ENCODE measurements at places on chromosomes 16 and 17.

- no peak for DNase-seq
Observed at GRCh38 chr16:73122604-73123391, 74.9 kb upstream of the ZFHX3 start.

GRCh38 chr16:15897834-15898254 is 9.4 kb upstream of the CEP20 start:
- no peak for DNase-seq

GRCh38 chr17:30905742-30906100 is 317 bp downstream of the TEFM start:
- no peak for DNase-seq

DNA sequence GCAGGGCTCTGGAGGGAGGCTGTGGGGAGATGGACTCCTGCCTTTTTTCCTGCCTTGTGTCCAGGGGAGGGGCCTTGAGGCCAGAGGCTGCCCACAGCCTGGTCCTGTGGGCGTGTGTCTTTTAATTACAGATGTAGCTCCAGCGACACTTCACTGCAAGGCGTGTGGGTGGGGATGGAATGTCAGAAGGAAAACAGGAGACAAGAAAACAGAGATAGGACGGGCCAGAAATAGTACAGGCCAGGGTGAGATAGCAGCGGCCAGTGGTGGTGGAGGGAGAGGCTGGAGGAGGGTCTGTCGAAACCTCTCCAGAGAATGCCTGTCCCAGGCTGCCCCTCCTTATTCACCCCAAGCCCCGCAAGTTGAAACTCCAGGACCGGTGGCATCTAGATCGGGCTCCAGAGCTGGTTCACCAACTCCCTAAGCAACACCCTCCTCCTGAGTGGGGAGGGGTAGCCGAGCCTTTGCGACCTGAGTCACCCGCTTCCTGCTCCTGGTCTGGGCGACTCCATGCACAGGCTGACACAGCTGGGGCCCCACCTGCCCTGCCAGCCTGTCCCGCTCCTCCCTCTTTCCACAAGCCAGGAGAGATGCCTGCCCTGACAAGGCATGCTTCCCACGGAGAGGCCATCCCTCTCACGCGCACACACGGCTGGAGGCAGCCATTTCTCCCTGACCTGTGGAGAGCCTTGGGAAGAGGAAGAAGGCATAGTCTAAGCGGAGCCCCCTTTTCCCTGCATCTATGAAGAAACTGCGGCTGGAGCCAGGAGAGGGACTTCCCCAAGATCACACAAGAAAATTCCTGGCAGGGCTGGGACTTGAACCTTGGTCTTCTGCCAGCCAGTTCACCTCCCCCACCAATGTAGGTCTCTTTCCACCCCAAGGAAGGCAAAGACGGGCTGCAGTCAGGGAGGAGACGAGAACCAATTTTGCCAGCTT is 6.6 kb upstream of the JUP start:
- no peak for DNase-seq

GRCh38 chr17:72120642-72121163 is at the start of gene SOX9:
TSS of gene SOX9 (plus strand) at chr17:72121020. CDS start at chr17:72121392, 372 bp downstream.
- DNase-seq = peak; percentile 97

- peak; percentile 84 for DNase-seq
Observed at GRCh38 chr17:50482516-50482915, 3.9 kb downstream of the RSAD1 start.

- no peak for DNase-seq
Observed at GRCh38 chr16:78509965-78510364, 410.5 kb downstream of the WWOX start.

DNA sequence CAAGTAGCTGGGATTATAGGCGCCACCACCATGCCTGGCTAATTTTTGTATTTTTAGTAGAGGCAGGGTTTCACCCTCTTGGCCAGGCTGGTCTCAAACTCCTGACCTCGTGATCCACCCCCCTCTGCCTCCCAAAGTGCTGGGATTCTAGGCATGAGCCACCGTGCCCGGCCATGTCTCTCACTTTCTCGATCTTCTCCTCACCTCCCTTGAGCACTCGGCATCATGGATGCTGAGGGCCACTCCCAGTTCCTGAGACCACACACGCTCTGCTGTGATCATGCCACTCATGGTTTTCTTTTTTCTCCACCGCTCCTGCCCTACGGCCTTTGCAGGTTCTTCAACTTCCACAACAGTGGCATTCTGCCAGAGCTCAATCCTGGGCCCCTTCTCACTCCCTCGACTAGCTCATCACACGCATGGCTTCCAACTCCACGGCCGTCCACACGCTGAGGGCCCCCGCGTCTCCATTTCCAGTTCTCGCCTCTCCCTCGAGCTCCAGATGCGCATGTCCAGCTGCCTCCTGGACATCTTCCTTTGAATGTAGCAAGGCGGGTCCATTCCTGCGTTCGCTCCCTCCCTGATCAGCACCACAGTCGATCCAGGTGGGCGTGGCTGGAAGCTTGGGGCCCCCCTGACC is 5.5 kb upstream of the NCBP3 start:
- DNase-seq = no peak

DNA sequence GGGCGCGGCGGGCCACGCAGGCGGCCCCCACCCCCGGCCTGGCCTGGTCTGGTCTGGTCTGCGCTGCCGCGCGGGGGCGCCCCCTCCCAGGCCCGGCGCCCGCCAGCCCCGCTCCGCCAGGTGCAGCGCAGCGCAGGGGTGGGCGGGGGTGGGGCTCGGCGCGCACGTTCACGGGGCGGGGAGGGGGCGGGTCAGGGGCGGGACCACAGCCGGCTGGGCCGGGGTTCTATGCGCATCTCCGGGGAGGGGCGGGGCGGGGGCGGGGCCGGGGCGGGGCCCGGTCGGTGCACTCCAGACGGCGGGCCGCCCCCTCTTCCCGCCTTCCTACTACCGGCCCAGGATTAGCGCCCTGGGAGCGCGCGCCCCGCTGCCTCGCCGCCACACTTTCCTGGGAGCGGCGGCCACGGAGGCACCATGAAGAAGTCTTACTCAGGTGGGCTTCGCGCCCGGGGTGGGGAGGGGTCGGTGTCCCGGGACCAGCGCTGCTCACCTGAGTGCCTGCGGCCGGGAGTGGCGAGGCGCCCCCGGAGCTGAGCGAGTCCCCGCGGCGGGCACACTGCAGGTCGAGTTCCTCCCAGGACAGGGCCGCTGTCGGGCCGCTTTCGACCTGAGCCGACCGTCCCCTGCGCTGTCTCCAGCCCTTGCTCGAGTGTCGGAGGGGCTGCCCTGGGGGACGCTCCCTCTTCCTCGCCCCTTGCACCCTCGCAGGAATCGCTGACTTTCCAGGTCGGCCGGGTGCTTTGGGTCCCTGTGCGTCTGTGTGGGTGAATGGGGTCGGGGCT is 140.5 kb downstream of the SEC14L1 start:
- DNase-seq = peak; percentile 85

DNA sequence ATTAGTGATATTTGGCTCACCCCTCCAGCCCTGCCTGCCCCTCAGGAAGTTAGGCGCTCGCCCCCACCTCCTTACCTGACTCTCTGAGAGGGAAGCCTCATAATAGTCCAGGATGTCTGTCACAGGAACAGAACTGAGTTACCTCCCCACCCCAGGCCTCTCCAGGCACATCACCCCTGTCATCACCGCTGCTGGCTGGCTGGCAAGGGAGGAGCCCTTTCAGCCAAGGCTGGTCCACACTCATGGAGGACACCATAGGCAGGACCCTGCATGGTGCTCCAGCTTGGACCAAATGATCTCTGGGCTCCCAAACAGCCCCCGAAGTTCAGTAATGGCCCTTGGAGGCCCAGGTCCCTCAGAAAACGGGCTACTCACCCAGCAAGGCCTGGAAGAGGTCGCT is 1.5 kb downstream of the DLG4 start:
- DNase-seq = no peak

GRCh38 chr17:80727409-80727755 is 182.7 kb downstream of the RPTOR start:
- no peak for DNase-seq

DNA sequence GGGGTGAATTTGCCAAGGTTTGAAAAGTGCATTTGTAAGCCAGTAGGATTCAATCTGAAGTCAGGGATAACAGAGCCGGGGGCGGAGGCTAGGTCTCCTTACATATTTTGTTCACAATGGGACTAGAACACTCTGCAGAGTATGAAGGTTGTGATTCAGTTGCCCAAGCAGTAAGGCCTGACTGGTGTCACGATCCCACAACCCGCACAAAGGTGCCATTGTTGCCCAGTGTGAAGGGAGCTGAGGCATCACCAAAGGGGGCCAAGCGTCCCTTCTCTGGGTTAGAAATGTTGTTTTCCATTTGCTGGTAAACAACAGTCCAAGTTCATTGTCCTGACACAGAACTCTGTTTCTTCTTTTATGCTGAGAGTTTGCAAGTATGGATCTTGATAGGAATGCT is 471.8 kb downstream of the MAF start:
- DNase-seq = no peak

GRCh38 chr16:78729687-78730086 is 630.2 kb downstream of the WWOX start:
- no peak for DNase-seq

GRCh38 chr17:8542599-8543502 is 87.7 kb downstream of the MYH10 start:
- DNase-seq = no peak

- no peak for DNase-seq
Observed at GRCh38 chr17:36673068-36673467, 71.7 kb downstream of the MRM1 start.

DNA sequence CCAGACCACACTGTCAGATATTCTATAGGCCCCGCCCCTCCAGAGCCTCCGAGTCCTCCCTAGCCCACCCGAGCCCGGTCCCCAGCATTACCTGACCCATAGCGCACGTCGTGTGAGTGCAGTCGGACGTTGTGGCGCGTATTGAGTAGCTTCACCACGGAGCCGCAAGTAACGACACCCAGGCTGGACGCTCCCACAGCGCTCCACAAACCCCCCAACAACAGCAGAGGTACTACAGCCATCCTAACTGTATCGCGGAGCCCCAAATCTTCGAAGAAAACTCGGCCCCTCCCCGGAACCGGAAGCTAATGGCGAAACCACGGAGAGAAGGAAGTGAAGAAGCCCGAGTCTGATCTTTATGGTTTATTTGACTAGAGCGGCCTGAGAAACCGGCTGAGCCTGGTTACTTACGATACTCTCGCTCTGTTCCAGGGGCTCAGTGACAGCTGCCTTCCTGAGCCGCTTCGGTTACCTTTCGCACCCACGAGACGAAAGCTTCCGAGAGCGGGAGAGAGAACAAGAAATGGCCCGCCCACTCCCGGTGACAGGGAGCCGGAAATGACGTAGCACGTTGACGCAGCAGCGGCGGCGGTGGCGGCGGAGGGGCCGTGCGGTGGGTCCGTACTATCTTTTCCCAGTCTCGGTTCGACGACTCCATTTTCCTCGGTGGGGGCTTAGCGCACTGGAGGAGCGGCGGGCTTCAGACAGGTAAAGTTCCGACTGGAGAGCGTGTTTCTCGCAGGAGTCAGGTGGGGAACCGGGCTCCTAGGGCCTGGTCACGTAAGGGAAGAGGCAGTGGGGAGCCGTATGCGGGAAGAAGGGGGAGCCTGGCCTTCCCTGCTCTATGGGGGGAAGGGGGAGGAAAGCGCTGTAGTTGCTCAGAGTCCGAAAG is at the start of the genes SDF2 and SUPT6H:
TSS of gene SDF2 (minus strand) at position 272 of the 892 bp plus-strand sequence. CDS start at position 242, 30 bp downstream.
TSS of gene SUPT6H (plus strand) at position 571 of the 892 bp plus-strand sequence. CDS start 11,197 bp downstream, outside the sequence.
- DNase-seq = peak; percentile 89

DNA sequence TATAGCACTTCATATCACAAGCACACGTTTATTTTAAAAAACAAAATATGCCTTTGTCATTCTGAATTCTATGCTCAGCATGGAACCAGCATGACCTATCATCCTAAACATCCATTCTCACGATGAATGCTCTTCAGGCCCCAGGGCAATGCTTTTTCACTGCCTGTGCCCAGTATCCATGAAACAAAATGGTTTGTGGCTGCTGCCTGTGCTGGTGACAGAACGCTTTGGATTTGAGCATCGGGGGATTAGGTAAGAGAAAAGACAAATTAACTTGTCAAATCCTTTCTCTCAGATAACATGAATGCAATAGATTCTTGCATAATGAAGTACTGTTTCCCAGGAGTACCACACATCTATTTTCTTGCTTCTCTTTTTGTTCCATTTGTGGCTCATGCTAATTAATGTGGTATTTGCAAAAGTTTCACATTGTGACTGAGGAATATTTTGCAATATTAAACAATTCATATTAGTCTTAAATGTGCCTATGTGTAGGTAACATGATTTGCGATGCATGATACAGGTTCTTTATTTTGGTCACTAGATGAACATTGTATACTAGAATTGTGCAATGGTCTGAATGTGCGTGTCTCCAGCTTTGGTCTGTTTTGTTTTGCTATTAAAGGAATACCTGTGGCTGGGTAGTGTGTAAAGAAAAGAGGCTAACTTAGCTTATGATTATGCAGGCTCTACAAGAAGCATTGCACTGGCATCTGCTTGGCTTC is 25.8 kb upstream of the SRSF1 start:
- DNase-seq = no peak

DNA sequence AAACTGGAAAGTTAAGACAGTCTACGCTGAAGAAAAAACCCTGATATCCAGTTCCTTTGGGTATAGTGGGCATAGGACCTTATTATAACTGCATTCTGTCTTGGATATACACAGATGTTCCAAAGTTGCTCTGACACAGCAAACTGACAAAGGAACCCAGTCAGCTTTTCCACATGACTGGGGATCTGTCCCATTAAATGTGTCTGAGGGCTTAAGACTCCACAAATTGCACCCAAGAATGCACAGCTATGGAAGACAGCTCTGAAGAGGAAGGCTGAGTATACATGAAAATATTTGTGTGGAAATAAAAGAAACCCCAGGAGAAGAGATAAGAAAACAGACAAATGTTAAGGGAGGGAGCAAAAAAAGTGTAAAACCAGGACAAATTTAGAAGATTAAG is 114.1 kb downstream of the SPAG9 start:
- no peak for DNase-seq

DNA sequence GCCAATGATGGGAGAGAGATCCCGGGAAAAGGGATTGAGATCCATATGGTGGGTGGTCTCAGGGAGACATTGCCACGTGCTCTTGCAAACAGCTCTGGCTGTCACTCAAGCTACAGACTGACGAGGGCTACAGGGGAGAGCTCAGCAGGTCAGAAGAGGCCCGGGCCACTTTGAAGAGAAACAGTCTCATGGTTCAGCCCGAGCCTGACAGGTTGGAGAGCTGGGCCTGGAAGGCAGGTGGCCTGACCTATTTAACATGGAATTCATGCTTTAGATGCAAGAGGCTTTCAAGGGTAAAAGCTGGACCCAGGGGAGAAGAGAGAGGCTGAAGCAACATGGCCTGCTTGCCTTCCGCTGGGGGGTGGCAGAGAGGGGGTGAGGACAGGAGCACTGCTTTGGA is 81.0 kb upstream of the BRD7 start:
- no peak for DNase-seq

Measured in NCI-H774 (cell line).